Fibroblast of skin of left biceps (primary cell): ENCODE measurements at places on chromosomes 5 and 9.

DNA sequence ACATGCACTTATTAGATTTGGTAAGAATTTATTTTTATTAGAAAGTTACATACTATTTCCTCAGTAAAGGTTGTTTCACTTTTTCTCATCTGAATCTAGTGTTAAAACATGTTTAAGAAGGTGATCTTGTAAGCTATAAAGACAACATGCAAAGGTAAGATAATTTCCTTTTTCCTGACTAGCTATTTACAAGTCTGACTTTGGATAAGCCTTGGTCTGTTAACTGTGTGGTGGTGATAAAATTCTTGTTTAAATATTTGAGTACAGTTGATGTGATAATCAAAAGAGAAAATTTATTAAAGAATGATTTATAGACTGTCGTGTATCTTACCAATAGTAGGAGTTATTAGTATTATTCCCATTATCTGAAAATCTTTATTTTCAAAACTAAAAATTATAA lies 36.9 kb upstream of the GPR21 start:
- no peak for DNase-seq

DNA sequence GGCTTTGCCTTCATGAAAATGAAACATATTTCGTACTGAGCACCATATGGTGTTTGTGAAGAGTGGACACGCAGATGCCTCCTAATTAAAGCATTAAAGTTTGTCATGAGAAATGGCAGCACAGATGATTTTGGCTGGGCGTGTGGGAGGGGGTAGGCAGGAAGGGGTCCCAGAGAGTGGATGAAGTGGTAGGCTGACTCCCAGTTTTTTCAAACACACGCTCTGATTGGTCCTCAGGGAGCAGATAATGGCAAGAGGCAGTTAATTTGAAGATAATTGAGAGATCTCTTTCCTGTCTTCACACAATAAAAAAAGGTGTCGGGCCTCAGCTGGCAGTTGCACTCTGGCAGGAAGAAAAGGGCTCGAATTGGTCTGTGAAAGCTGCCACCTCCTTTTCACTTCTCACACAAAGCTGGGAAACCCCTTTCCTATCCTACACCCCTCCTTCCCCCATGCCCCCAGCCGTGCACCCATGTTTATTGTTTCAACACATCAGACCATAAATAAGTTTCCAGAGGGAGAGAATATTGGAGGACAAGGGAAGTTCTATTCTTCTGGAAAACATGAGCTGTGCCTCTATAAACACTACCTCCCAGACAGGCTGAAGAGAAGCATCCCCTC lies 429.6 kb downstream of the ARHGEF28 start:
- DNase-seq = no peak

DNA sequence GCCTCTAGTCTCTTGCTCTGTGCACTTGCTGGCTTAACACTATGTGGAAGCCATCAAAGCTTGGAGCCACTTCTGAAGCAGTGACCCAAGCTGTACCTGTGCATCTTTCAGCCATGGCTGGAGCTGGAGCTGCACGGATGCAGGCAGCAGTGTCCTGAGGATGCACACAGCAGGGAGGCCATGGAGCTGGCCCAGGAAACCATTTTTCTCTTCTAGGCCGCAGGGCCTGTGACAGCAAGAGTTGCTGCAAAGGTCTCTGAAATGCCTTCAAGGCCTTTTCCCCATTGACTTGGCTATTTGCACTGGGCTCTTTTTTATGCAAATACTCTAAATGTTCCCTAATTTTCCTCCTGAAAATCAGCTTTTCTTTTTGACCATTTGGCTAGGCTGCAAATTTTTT lies 12.9 kb upstream of the ZNF484 start:
- DNase-seq = no peak

DNA sequence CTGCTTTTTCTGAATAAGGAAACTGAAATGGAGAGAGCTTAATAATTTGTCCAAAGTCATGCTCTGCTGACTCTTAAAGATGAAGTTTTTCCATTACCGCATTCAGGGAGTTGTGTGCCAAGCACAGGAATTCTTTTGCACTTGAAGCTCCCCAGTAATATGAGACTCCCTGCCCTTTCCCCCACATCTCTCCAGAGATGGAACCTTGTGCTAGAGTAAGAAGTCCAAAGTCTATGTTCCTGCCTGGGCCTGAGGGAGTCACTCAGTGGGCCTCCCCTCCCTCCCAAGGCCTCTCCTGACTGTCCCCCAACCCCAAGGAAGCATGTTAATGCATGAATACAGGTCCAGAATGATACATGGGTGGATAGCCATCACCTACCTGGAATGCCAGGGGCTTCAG lies 173.3 kb upstream of the SEMA6A start:
- no peak for DNase-seq

GRCh38 chr5:35056686-35057085 lies 8.9 kb upstream of the AGXT2 start:
- no peak for DNase-seq

- no peak for DNase-seq
Observed at GRCh38 chr5:77864997-77865396, 88.9 kb upstream of the TBCA start.

- peak; percentile 79 for DNase-seq
Observed at GRCh38 chr5:37738057-37738691, 101.7 kb downstream of the GDNF start.

- no peak for DNase-seq
Observed at GRCh38 chr9:125479846-125480615, 218.4 kb downstream of the GAPVD1 start.

- no peak for DNase-seq
Observed at GRCh38 chr9:30574355-30575151, 1809.9 kb upstream of the ACO1 start.
